ENCODE measurements at places on chromosomes 11 and 22.

DNA sequence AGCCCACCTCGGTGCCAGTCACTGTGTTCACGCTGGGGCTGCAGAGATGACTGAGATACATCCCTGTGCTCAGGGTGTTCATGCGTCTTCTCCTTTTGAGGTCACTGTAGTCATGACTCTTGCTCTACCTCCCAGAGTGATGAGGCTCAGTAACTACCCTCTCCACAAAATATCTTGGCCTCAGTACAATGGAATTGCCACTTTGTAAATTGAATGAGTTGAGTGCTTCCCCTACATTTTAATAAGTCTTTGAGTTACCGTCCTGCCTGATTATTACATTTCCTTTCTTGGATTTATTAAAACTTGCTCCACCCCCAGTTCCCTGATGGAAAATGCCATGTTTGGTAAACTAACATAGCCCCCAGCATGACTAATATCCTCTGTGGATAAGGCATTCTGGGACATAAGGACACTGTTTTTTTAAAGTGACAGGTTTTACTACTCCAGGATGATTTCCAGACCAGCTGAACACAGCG lies 15.9 kb downstream of the PRSS23 start:
- DNase-seq = peak; percentile 32

DNA sequence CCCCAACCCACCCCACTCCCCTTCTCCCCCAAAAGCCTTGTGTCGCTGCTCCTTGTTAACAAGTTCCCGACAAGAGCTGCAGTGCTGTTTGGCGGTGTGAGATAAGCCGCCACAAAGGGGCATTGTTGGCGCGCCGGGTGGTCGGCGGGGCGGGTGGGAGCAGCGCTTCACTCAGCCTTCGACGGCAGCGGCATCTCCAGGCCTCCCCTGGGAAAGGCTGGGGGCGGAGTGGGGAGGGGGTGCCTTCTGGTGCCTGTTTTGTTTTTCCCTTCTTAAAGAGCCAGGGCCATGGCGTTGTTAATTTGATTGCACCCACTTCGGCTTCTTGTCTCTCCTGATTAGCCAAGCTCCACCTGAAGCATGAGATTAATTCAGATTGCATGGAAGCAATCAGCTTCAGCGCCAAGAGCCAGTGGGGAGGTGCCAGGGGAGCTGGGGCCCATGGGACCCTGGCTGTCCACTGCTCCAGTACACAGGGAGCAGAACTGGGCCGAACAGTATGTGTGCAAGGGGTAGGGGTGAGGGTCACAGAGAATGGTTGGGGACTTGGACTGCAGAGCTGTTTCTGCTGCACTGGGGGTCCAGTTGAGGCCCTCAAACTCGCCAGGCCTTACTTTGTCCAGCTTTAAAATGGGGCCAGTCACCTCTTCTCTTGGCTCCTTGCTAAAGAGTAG lies 165.1 kb downstream of the CEP164 start:
- DNase-seq = no peak

DNA sequence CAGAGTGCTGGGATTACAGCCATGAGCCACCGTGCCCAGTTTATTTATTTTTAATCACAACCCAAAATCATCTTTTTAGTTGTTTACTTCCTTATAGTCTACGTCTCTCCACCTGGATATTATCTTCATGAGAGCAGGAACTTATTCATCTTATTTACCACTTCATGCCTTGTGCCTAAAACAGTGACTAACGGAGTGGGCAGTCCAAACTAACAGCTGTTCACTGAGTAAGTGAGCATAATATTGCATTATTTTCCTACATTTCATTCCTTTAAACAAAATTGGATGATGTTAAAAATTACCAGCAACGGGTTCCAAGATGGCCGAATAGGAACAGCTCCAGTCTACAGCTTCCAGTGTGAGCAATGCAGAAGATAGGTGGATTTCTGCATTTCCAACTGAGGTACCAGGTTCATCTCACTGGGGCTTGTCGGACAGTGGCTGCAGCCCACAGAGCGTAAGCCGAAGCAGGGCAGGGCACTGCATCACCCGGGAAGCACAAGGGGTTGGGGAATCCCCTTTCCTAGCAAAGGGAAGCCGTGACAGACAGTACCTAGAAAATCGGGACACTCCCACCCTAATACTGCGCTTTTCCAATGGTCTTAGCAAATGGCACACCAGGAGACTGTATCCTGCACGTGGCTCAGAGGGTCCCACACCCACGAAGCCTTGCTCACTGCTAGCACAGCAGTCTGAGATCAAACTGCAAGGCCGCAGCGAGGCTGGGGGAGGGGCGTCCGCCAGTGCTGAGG lies 14.1 kb downstream of the TMEM123 start:
- no peak for DNase-seq

DNA sequence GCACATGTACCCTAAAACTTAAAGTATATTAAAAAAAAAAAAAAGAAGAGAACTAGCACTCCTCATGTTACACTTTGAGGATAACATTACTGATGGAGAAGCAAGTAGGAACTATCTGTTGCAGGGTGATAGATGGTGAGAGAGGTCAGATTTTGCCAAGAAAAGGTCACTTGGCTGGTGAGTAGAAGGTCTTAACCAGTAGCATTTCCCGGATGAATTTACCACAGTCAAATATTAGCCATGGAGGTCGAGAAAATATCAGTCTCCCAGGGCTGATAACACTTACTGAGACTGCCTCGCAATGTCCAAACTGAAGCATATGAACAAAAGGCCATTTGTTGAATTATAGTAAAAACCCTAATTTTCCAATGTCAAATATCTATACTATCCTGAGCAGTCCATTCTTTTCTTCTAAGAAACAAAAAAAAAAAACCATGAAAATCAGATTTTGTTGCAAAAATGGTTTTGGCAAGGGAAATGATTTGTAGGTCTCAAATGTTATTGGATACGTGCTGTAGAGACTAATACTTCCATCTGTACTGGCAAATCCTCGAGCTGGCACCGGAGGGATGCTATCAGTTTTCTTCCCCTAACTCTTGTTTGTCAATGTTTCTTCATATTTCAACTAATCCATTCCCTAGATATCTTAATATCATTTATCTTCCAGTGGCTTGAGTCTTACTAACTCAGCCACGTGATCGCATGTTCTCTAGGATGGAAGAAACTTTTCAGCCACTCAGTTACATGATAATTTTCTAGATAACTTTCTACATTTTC lies 14.5 kb upstream of the BBOX1 start:
- no peak for DNase-seq

- no peak for DNase-seq
Measured at GRCh38 chr11:13115380-13115675, 106.2 kb downstream of the RASSF10 start.

DNA sequence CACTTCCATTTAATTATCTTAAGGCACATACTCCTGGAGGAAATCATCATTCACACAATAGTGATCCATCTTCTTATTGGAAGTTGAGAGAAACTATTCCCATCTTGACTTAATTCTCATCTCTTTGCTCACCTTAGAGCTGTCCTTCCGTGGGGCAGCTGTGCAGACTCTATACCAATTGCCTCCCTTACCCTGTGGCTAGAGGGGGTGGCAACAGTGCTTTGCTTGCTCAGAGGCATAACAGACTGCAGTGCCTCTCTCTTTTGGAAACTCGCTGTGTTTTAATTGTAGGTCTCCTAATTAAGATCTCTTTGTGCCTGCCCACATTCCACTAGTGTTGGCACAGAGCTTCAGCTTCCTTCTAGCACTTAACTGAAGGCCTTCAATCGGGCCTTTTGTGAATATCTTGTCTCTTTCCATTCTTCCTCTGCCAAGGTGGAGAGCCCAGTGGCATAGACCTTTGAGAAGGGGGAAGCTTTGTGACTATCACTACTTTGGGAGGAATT lies 5.5 kb downstream of the KMT2A start:
- no peak for DNase-seq

DNA sequence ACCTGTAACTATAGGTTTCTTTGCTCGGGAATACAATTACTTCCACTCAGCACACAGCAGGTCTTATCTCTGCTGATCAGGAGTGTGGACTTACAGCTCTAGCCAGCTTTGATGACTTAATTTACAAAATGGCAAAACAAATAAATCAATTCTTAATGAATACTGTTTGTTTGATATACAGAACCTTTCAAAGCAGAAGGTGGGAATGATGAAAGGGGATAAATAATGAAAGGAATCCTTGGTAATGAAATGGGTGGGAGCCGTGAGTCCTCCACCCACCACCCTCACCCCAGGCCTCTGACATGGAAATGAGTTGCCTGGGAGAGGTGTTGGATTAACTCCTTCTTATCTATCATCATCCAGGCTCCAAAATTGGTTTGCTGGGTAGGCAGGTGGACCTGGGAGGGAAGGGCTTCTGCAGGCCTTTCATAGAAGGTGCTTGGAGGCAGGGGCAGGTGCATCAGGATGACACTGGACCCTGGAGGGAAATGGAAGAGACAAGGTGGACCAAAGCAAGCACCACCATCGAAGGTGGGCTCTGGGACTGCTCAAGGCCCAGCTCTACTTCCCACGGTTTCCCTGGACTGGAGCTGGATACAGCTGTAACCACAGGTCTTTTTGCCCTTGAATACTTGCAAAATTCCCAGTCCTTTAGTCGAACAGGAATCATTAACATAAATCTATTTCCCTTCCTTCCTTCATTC lies 23.0 kb downstream of the POU2AF1 start:
- DNase-seq = no peak

GRCh38 chr22:22720201-22720723 lies 75.8 kb downstream of the GGTLC2 start:
- DNase-seq = no peak

- DNase-seq = peak; percentile 68
Measured at GRCh38 chr11:19660076-19660475, 52.6 kb upstream of the NAV2 start.

GRCh38 chr22:37448516-37449127 lies 21.3 kb upstream of the ELFN2 start:
- no peak for DNase-seq

DNA sequence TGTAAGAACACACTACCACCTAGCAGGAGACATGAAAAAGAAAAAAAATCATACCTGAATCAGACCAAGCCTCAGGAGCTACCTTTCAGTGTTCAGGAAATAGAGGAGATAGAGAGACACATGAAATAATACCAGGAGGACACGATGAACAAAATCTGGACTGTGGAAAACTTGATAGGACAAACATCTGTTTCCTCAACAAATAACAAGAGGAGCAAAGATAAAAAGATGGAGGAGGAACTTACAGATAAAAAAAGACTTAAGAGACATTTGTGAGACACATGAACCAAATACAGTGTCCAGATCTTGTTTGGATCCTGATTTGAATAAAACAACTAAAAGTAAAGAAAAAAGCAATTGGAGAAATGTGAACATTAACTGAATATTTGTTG lies 12.4 kb upstream of the KCNE3 start:
- DNase-seq = no peak

GRCh38 chr11:116725434-116726221 lies 47.2 kb downstream of the BUD13 start:
- DNase-seq = no peak

- no peak for DNase-seq
Measured at GRCh38 chr11:44747316-44747715, 20.6 kb downstream of the TSPAN18 start.

DNA sequence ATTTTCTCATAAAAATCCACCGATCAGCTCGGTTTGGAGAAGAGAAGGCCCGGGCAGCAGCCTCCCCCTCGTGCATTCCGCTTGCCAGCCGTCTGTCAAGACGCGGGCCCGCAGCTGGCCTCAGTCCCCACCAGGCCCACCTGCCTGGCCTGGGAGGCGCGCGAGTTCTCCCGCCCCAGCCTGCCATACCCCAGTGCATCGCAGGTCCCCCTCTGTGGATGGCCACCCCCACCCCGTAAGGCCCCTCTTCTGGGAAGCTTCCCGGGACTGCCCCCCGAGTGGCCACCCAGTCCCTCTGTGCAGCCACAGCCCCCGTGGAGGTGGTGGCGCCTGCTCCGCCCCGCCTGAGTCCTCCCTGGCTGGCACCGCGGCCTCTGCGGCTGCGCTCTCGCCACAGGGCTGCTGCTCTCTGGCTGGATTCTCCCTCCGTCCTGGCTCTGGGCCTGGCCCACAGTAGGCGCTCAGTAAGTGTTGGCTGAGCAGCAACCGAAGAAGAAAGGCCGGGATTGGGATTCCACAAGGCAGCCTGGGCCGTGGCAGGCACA lies 74.0 kb upstream of the TCF20 start:
- no peak for DNase-seq

GRCh38 chr22:38938221-38938620 lies 19.2 kb upstream of the APOBEC3A start:
- no peak for DNase-seq

DNA sequence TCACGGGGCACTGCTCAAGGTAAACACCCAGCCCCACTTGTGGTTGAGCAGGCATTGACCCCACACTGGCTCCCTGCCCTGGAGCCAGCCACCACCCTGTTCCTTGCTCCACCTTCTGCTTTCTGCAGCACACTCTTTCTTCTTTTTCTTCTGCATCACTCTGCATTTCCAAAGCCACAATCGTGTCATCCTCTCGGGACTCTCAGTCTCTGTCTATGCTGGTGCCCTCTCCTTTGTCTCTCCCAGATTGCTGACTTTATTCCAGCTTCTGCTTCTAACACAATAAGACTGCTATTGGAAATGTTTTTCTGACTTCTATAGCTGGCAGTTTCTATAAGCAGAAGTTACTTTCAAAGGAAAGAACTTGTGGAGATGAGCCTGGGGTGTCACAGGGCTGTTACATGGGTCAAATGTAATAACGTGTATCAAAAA lies 14.4 kb downstream of the GRAP2 start:
- no peak for DNase-seq

GRCh38 chr11:47569646-47570045 lies 4.2 kb downstream of the PTPMT1 start:
- no peak for DNase-seq

DNA sequence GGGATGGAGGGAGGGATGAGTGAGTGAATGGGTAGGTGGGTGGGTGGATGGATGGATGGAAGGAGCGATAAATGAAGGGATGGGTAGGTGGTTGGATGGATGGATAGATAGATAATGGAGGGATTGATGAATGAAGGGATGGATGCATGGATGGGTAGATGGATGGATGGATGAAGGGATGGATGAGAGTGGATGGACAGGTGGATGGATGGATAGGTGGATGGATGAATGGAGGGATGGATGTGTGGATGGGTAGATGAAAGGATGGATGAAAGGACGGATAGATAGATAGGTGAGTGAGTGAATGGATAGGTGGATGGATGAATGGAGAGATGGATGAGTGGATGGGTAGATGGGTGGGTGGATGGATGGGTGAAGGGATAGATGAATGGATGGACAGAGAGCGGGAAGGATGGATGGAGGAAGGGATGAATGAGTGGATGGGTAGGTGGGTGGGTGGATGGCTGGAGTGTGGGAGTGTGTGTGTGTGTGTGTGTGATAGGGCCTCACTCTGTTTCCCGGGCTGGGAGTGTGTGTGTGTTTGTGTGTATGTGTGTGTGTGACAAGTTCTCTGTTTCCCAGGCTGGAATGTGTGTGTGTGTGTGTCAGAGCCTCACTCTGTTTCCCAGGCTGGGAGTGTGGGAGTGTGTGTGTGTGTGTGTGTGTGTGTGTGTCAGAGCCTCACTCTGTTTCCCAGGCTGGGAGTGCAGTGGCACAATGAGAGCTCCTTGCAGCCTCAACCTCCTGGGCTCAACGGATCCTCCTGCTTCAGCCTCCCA lies 2.1 kb upstream of the PRR33 start:
- no peak for DNase-seq

All from kidney glomerular epithelial cell (primary cell).